Frontal cortex (tissue), 4 donors: ENCODE measurements at places on chromosomes 3 and 15. TPM values are rescaled to one million over a fixed set of nuclear protein-coding genes. Genes with fewer than 3 reads are reported as not detected.

DNA sequence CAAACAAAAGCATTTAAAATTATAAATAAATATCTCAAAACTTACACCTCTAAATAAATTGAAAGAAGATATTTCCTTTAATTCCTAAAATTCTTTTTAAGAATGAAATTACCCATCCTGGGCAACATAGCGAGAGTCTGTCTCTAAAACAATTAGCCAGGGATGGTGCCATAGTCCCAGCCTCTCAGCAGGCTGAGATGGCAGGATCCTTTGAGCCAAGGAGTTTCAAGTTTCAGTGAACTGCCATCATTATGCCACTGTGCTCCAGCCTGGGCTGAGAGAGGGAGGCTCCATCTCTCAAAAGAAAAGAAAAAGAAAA, 25.4 kb downstream of the AADAC start:
- DNase-seq: no peak

CIDEC gene
- total RNA-seq: not detected

GRCh38 chr3:2082871-2083480, 15.7 kb upstream of the CNTN4 start:
- no peak for DNase-seq

DNA sequence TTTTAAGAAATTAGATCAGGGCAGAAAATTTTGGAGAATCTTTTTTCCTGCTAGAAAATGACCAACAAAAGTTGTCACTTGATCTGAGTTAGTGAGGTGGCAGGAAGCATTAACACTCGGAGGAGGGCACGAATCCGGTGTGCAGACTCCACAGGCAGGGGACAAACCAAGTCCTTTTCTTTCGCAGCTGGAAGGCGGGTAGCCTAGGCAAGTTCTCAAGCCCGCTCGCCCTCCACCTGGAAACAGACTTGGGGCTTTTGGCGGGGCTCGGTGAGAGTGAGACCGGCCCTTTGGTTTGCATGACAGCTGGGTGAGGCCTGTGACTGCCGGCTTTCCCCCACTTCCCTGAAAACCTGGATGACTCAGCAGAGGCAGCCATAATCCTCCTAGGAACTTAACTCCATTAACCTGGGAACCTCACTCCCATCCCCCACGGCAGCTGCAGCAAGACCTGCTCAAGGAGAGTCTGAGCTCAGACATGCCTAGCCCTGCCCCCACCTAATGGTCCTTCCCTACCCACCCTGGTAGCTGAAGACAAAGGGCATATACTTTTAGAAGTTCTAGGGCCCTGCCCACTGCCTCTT, 134.8 kb downstream of the MFSD1 start:
- DNase-seq: no peak

DNA sequence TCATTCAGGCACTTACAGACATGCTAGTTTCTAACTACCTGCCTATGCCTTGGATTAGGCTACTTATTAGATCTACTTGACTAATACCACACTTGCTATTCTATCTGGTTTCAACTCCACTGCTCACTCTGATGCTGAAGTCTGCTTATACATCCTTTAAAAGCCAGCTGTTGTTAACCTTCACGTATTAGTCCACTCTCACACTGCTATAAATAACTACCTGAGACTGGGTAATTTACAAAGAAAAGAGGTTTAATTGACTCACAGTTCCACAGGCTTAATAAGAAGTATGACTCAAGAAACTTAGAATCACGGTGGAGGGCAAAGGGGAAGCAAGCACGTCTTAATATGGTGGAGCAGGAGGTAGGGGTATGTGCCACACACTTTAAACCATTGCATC, 47.7 kb upstream of the ANKRD28 start:
- DNase-seq: no peak

GRCh38 chr15:81660976-81661375, 287.0 kb upstream of the TMC3 start:
- no peak for DNase-seq

KCNMB3 gene
- total RNA-seq: 2.0 TPM

DNA sequence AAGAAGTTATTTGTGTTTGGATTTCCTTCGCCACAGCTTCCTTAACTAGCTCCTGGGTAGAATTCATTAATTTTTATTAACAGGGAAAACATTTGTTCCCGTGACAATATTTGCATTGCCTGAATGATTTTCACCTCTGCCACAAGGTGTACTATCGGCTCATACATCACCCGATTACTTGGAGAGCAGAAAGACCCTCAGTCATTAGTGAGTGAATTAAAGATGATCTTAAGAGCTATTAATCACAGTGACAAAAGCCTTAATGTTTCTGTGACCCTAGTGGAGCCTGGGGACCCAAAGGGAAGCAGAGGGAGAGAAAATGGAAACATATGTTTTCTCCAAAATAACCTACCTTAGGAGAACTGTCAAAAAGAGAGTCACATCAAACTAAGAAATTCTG, 228.3 kb downstream of the MECOM start:
- no peak for DNase-seq

- DNase-seq: no peak
Measured at GRCh38 chr3:48012659-48013058, 3.6 kb downstream of the MAP4 start.

FGD5 gene
- total RNA-seq: 2.9 TPM

UNC13C gene
- 18.8 TPM for total RNA-seq

CSPG5 gene
- total RNA-seq: 115 TPM

ZNF501 gene
- total RNA-seq: 25.7 TPM

- no peak for DNase-seq
Measured at GRCh38 chr3:150490277-150490986, 55.9 kb downstream of the SERP1 start.

CFAP20DC gene
- total RNA-seq: 2.0 TPM

DNA sequence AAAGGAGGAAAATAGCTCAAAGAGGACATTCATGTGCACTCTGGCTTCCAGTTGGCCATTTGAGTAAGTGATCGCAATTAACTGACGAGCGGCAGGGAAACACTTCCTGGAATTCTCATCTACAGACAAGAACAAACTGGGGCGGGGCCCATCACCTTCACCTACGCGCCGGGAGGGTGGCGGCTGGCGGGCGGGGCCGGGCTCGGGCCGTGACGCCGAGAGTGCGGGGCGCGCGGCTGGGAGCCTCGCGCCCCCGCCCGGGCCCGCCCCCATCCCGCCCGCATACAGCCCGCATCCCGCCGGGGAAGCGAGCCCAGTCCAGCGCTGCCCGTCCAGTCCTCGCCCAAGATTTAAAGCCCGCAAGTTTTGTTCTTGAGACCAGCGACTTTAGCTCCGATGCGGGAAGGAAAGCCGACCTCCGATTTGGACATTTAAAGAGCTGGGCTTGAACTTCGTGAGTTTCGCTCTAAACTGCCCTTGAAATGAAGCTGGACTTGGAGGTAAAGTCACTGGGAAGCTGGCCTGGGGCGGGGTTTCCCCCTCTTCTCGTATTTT, at the start of gene B3GNT5:
Gene B3GNT5, plus strand, starts transcription at position 281 of the 555 bp plus-strand sequence. CDS start 16,546 bp downstream, outside the sequence.
- no peak for DNase-seq

DNA sequence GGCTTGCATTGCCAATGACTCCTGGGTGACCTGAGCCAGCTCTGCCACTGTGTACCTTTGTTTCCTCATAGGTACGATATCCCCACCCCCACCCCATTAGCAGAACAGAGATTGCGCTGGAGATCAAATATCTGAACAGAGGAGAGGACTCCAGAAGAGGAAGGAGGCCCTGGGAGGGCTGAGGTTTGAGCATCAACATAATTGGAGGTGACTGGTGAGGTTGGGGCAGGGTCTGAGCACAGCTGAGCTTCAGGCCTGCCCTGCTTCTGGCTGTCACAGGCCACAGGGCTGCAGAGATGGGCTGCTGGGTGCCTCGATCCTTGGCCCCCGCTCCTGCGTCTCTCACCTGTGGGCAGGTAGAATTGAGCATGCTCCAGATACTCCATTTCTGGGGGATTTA, 21.3 kb upstream of the CACNA2D2 start:
- DNase-seq: no peak

ARGFX gene
- total RNA-seq: not detected

- no peak for DNase-seq
Measured at GRCh38 chr3:31105011-31105410, 210.6 kb upstream of the GADL1 start.

CISH gene
- total RNA-seq: 0.41 TPM

DNA sequence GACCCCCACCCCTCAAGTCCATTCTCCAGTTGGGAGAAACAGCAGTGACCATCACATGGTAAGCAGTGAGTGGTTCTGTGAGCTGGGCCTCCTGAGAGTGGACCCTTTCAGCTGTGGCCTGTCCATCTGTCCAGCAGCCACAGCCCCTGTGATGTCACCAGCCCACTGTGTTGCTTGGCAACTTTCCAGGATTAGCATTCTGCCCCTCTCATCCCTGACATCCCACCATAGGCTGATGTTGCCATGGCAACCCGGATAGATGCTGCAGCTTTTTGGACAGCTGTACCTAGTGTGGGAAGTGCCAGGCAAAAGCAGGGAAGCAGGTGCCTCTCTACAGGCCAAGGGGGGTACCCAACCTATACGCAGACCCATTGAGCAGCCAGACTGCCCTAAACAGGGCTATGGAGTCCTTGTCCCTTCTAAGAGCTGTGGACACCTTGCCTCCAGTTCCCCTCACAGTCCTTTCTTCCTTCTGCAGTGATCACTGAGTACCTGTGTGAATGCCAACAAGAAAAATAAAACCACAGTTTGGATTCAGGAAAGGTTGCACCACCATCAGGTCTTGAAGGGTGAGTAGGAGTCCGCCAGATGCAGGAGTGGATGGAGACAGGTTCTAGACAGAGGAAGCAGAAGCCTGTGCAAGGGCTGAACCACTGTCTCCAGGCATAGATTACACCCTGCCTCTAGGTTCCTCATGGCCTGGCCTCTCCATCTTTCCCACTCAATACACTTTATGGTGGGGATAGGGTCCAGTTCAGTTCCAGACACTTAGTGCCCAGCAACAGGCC, at the start of gene DNAH1:
Gene DNAH1, plus strand, starts transcription at position 343 of the 788 bp plus-strand sequence. CDS start 6,124 bp downstream, outside the sequence.
- DNase-seq: no peak

GRCh38 chr3:10352146-10352911, 31.4 kb upstream of the SEC13 start:
- DNase-seq: no peak

DNA sequence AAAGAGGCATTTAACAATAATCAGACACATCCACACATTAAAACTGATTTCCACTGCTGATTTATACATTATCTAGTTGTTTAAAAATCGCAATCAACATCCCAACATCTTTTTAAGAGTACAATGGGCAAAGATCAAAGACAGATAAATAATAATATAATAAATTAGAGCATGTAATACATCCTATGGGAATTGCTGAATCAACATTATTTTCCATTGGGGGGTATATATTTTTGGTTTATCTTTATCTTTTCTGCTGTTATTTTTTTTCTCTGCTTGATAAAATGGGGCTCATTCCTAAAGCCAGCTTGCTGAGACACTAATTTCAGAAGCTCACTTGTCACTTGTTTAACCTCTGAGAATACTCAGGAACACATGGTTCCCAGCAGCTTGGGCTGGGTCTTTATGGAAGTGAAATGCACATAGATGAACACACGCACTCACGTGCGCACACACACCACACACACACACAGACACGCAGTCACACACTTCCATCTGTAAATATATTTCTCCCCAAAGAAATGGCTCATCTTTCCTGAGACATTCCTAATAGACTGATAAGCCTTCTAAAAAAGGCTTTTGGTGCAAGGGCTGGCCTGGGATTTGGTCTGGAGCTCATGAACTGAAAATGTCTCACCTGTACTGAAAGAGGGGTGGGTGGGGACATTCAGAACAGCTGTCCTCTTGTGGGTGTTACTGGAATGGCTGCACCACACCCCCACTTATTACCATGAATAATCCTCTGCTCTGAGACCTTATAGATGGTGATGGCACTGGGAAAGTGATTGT, 3.5 kb upstream of the PPIB start:
- no peak for DNase-seq

- no peak for DNase-seq
Measured at GRCh38 chr3:106809623-106810299, 567.5 kb upstream of the CCDC54 start.

DNA sequence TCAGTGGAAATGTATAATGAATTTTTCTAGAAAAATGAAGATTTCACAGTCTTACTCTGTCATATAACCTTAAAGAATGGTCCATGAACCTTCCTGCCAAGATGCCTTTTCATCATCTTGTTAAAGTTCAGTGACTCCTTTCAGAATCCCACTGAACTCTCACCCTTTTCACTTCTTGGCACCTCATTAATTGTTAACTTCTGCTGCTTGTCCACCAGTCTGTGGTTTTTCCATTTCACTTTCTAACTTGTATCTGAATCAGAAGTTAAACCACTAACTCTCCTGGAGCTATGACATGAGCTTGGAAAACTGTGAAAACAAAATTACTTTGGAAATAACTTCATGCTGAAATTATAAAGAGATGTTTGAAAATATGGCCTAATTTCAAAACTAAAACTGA, 281.2 kb upstream of the ALCAM start:
- no peak for DNase-seq

ZNF639 gene
- total RNA-seq: 119 TPM

THAP10 gene
- total RNA-seq: 7.3 TPM

FHIT gene
- 1.6 TPM for total RNA-seq

OR5K2 gene
- total RNA-seq: not detected

DNA sequence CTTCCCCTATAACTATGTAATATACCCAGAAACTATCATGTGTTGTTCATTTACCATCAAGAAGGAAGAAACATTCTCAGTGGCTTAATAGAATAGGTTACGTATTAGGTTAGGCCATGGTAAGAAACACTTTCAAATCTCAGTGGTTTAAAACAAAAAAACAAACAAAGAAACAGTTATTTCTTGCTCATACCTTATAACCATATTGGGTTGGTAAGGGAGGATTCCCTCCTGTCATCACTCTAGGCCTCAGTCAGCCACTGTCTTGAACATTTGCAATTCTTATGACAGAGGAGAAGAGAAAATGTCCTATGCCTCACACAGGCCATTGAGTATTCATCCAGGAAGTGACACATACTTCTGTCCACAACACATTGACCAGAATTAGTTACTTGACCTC, 727.7 kb upstream of the NECTIN3 start:
- no peak for DNase-seq

GRCh38 chr3:26472345-26472744, 150.2 kb upstream of the LRRC3B start:
- DNase-seq: no peak

GRCh38 chr3:15306979-15307359, 25.4 kb downstream of the SH3BP5 start:
- no peak for DNase-seq

DNA sequence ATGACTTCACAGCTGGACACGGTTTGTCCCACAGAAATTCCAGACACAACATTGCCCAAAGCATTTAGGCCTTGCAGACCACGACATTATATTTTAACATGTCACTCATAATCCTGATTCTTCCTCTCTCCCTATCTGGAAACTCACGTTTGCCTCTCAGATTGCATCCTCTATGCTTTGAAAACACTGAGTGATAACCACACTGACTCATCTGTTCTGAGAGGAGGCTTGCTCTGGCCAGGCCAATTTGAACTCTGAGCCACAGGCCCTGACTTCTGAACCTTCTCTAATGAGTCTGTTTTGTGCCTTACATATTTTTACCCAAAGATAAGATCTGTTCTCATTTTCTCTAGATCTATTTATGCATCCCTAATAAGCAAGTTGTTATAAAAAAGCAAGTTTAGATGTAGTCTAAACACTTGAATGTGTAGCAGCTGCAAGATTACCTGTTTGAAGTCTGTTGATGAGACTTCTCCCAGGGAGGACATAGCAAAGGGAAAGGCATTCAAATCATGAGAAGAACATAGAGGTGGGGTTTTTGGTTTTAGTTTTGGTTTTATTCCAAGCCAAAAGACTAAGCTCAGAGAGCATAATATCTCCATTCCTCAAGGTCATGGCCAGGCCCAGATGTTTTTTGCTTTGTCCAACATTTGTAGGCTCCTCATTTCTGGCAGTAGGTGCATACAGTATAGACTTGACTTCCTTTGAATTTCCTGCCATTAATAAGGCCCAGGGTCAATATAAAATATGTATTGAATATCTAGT, 234.4 kb upstream of the LRTM1 start:
- DNase-seq: no peak
